ENCODE measurements at places on chromosomes 1 and 21. TPM values are rescaled to one million over a fixed set of nuclear protein-coding genes. Genes with fewer than 3 reads are reported as not detected.

The CASZ1 gene
- 8.5 TPM for total RNA-seq

The UTS2 gene
- not detected for total RNA-seq

The CAPN9 gene
- not detected for total RNA-seq

The PADI1 gene
- not detected for total RNA-seq
